ENCODE measurements at places on chromosomes 3 and 15.
A peak's percentile ranks its signal among the peaks of the same experiment; 100 is the strongest.

GRCh38 chr3:114627770-114628169 is 333.9 kb downstream of the TIGIT start:
- no peak for DNase-seq

DNA sequence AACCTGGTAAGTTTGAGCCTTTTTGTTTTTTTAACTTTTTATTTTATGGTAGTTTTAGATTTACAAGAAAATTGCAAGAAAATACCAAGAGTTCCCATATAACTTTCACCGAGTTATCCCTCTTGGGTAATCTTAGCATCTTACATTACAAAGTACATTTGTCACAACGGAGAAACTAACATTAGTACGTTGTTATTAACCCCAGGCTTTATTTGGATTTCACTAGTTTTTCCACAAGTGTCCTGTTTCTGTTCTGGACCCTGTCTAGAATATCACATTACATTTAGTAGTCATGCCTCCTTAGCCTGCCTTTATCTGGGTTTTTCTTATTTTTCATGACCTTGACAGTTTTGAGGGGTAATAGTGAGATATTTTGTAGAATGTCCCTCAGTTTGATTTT is 53.5 kb upstream of the KPNA4 start:
- DNase-seq, result no peak

GRCh38 chr15:52227456-52227855 is 36.3 kb upstream of the GNB5 start:
- peak; percentile 80 for DNase-seq

GRCh38 chr3:109336291-109336861 is 970 bp downstream of the DPPA4 start:
- DNase-seq, result peak; percentile 25

DNA sequence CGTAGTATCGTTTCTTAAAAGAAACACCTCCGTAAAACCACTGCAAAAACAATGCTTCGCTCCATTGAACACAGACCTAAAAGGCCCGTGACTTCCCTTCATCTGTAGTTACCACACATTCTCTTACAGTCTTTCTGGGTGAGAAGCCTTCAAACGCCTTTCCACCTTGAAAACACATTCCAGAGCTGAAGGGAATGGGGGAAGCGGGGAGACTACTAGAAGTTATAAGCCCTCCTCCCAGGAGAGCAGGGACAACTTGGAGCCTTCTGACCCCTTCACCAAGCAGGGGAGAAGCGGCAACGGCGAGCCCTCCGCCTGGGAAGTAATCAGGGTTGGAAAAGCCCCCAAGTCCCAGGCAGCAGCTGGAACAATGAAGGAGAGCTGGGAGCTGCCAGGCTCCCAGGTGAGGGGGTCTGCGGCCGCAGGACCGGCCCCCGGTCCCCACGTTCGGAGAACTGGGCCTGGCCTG is 461 bp downstream of the SECISBP2L start:
- DNase-seq, result no peak

- no peak for DNase-seq
These were observed 11.9 kb downstream of the IL17RB start for GRCh38 chr3:53858096-53858741.

DNA sequence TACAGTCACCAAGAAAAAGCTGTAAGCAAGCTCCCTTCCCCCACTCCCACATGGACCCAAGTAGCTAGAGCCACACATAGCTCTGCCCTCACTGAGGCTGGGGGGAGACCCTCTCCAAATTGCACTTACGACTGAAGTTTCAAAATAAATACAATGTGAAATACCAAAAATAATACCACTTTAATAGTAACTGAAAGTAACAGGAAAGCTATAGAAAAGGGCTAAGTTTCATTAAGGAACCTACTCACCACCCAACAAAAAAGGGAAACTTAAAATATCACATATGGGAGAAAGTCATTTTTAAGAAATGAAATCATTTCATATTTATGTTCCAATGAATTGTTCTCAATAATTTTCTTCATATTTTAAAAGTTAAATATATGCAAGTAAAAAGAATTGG is 130.4 kb upstream of the UBE2E2 start:
- no peak for DNase-seq

DNA sequence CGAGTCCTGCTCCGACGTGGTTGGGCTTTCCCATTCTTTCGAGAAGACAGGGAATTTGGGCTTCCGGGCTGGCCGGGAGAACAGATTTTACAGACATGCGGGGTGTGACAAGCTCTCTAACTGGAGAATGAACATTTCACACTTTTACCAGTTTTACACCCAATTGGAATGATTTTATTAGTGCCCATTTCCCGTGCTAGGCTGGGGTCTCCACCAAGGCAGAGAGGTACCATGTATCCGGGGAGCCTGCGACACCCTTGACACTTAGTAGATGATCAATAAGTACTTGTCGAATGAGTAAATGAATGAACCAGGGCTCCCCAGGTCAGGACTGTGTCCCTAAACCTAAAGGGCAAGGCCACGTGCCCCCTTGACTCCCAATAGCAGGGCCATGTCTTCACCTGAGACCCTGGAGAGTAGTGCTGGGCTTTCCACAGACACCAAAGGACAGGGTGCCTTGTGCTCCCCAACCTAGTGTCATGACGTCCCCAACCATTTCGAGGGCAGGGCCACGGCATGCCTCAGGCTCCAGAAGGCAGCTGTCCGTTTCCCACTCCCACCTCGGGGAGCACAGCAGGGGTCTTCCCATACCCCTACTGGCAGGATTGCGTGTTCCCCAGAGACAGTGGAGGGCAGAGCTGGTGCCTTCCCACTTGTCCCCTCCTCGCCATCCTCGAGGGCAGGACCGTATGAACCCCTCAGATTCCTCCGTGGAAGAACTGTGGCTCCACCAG is 679 bp upstream of the MYD88 start:
- DNase-seq, result peak; percentile 42

- DNase-seq, result no peak
These were observed 151.8 kb downstream of the LRRN1 start for GRCh38 chr3:3951071-3951470.
